ENCODE measurements at places on chromosomes 11 and 22.
A peak's percentile ranks its signal among the peaks of the same experiment; 100 is the strongest.

- no peak for DNase-seq
These were observed 20.7 kb upstream of the NAV2 start for GRCh38 chr11:19691815-19692500.

DNA sequence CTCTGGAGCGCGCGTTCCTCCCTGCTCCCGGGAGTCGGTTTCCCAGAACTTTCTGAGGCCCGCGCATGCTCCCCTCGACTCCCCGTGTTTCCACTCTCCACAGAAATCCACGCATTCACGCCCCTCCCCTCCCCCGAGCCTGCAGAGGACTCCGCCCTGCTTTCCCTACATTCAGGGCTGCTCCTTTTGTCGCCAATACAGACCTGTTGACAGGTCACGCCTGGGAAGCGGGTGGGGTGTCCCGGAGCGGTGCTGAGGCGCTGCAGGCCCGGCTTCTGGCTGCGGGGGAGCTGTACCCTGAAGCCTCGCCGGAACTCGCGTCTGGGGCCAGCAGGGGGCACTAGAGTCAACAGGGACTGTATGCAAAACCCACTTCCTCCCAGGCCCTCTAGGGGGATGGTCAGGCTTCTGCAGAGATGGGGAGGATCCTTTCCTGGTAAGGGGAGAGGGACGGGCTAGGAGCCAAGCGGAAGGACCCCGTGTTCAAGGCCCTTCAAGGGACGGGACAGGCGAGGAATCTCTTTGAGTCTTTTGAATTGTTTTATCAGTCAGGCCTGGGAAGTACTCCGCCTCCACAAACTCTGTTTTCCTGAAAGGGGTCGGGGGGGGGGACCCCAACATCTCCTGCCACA, at the start of gene PRAME:
Gene PRAME (minus strand): TSS at position 294 of the 632 bp plus-strand sequence. CDS start 2,433 bp downstream, outside the sequence.
- DNase-seq = peak; percentile 87

DNA sequence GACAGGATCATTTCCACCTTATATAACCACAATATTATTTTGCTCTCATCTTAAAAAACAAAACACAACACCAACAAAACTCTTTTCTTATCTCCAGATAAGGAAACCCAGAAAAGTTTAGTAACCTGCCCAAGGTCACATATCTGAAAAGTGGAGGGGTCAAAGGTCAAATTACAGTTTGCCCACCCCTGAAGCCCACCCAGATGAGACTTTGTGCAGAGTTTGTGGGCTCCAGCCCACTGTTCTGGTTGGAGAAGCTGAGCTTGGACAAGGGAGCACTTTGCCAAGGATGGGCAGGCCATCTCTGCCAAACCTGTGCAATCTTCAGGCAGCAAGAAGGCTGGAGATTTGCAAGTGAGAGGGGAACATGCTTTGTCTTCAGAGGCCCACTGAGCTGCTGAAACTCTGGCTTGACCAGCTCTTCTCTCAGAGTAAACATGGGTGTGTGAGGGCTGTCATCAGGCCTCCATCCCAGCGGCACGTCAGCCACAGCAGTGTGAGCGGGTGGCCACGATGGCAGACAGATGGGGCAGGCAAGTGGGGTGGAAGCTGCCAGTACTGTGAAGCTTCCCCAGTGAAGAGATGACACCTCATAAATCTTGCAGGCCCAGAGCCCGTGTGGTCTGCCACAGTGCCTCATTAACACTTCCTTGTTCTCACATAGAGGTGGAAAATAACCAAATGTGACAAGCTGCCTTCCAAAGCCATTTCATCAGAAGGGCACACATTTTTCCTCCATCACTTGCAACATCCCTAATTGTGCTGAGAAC, 111.8 kb downstream of the CCDC81 start:
- no peak for DNase-seq

DNA sequence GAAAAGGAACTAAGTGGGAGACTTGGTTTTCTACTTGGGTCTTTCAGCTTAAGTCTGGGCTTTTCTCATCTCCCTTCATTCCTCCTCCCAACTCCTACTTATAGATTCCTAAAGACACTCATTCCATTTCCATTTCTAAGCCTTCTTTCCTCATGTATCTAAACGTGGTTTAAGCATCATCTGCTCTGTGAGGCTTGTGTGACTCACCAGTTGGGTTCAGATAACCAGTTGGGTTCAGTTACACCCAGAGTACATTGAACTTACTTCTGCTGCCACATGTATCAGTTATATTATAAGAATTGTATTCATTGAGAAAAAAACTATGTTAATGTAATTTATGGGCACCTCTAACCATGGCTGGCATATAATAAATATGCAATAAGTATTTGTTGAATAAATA, 831.2 kb upstream of the CCDC90B start:
- DNase-seq = no peak

DNA sequence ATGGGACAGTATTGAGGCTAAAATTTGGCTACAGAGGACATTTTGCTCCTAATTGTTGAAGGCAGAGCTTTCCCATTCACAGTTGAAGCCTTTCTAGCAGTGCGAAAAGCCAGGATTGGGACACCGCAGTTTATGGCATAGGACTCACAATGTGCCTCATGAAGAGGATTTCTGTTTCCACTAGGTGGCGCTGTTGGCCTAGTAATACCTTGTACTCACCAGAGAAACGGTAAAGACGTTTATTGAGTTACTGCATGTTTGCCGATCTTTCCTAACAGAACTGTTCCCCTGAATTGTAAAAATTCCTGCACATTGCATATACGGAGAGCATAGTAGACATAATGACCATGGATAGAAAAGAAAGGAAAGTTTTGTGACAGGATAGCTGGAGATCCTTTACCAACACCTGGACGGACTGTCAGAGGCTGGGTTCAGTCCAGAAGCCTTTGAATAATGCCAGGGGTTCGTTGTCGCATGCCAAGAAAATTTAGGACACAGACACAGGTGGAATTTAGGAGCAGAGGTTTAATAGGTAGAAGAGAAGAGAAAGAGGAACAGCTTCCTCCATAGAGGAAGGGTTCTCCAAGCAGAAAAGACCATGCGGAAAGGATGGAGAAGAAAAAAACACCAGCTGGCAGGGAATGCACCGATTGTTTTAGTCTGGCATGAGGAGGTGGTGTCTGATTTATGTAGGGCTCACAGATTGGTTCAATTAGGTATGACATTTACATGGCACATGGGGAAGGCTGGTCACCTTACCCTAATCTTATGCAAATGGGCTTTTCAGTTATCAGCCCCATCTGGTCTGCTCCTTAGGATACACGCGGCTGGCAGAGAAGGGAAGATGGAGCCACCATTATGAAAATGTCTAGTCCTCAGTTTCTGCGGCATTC, 10.8 kb upstream of the OR51D1 start:
- DNase-seq = no peak

GRCh38 chr11:79834015-79834414, 393.2 kb upstream of the TENM4 start:
- DNase-seq = no peak

GRCh38 chr22:30643055-30643875, 7.7 kb downstream of the SLC35E4 start:
- DNase-seq = no peak

- no peak for DNase-seq
These were observed 5.6 kb upstream of the KCTD17 start for GRCh38 chr22:37045958-37046357.

DNA sequence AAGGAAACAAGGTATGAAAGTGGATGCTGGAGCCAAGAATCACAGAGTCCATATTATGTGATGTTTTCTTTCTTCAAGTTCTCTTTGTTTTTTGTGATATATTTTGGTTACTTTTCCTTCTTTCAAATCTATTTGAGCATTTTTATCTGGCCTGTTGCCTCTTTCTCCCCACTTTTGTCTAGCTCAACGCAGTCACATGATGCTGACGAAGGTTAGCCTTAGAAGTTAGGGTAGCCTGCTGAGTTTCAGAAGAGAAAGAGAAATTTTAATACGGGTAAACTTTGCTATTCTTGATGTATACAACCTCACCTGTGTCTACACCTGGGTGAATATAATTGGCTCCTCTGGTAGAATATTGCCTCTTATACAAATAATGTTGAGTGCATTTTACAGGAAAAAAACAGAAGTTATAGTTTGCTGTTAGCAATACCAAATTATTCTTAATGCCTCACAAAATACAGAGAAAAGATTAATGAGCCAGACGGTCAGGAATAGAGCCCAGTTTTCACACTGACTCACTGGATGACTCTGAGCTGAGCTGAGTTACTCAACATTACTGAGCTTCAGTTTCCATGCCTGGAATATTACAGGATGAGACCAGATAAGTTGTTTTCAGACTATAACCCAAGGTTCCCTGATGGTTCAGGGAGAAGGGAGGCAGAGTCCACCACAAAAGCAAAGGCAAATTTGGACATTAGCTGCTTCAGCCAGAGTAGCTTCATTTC, 161.6 kb upstream of the BDNF start:
- DNase-seq = no peak

DNA sequence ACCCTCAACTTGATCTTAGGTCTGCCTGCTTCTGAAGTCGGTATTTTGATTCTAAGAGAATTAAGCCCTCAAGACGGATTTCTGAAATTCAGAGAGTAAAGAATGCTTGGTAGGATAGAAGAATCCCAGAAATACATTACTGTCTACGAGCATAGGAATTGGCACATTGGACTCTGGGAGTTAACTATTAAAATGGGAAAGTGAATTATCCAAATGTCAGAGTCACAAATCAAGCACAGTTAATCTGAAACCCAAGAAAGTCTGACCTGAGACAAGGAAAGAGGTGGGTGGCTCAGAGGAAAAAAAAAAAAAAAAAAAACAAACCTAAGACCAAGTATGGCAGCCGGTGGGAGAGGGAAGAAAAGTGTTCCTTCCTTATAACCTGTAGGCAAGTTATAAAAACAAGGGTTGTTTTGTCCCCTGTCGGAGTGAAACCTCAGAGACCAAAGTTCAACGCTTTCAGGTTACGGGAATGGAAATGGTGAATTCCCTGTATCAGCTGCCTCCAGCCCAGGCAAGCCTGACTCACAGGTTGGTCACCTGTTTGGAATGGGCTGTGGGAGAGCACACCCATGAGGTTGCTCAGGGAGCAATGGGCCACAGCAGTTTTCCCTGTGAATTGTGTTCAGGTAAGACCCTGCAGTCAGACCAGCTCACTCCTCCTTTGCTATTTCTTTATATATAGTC, 139.0 kb downstream of the ETS1 start:
- DNase-seq = no peak

DNA sequence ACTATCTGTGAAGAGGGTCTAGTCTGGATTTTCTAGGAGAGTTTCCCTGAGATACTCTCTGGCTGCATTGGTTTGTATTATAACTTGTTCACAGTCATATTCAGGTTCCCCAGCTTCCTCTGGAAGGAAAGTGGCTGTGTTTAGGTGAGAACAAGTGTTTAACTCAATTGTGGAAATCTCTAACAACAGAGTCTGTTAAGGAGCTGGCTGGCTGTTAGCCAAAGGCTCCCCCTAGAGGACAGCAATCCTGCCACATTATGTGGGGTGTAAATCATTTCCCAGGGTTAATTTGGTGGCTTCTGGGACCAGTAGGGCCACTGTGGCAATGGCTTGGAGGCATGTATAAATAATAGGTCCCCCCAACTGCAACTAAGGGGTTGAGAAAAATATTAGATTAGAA, 18.4 kb downstream of the MS4A6E start:
- DNase-seq = no peak

DNA sequence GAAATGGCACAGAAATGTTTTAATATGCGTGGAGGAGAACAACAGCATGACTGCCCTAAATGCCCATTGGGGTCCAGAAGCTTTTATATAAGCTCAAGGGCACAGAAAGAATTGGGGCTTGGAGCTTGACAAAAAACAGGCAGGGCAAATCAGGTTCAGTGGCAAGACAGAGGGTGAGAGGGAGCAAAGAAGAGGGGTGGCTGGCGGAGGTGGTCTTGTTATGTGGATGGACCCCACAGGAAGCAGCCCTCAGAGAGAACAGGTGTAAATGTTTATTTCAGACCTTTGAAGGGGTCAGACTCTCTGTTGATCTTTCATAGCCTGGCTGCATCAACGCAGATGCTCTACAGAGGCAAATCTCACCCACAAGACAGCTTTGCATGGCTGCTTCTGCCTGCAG, 213.1 kb upstream of the B3GAT1 start:
- no peak for DNase-seq

DNA sequence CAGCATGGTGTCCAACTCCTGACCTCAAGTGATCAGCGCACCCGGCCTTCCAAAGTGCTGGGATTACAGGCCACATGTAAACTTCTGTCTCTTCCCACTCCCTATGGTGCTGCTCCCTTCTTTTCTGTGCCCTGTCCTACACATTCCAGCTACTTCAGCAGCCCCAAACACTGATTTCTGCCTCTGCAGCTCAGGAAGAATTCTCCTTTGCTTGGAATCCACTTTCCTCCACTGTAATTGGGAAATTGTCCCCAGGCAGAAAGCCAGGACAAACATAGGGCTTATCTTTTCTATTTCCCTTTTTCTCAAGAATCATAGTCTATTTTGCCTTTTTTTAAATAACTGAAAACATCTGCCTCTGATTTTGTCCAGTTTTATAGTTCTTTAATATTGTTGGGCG, 21.3 kb upstream of the DRG1 start:
- no peak for DNase-seq

- DNase-seq = no peak
These were observed 12.6 kb downstream of the INSC start for GRCh38 chr11:15127341-15127740.

GRCh38 chr11:129740125-129740719, 75.4 kb upstream of the TMEM45B start:
- DNase-seq = no peak

- no peak for DNase-seq
These were observed 68.1 kb downstream of the CSTPP1 start for GRCh38 chr11:47004595-47005033.

DNA sequence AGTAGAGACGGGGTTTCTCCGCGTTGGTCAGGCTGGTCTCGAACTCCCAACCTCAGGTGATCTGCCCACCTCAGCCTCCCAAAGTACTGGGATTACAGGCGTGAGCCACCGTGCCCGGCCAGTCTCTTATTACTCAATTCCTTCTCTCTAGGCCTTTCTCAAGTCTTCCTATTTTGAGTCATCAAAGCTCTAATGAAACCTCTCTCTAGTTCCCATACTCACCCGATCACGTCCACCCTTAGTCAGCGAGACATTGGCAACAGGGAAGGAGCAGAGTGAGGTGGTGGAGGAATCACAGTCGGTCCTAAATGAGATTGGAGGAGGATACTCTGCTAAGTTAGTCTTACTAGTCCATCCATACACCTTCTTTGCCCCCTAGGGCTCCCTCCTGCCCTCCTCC, 5.0 kb downstream of the BSCL2 start:
- no peak for DNase-seq

DNA sequence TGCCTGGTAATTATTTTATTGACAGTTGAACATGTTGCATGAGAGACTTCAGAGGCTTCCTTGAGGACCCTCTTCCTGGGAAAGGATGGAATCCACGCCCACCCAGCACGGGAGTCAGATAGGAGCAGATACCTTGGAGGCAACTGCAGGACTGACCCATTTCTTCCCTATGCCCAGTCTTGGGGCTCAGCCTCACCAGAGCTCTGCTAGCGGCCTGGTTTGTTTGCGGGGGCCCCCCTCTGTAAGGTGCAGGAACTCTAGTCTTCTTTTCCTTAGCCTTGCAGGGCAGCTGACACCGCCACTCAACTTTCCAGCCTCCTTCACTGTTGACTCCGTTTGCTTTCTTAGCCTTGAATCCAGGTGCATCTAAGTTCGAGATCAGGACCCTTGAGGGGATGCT, 1032.8 kb downstream of the BRD1 start:
- no peak for DNase-seq

Measured in GM10248 (cell line).